ENCODE measurements at places on chromosomes 5 and 9.

DNA sequence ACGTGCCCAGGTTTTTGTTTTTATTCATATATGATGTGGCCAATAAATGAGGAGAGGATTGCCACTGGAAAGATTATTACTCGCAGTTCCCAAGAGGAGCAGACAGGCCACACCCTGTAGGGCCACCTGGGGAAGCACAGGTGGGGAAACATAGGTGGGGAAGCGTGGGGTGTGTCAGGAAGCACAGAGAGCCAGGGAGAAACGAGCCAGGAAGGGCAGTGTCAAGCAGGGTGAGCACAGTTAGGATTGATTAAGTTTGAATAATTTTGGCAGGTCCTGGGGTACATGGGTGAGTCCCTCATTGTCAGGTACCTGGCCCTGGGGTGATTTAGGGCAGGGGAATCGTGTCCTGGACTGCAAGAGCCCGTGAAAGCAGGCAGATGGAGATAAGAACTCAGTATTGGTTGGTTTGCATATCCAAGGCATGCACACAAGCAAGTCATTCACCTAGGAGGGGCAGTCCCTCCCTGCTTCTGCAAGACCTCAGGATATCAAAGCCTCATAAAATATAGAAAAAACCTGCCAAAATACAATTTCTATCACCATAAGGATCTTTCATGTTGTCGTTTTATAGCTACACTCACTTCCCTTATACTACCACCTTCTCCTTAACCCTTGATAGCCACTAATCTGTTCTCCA, 22.4 kb downstream of the MVB12B start:
- no peak for ATAC-seq

DNA sequence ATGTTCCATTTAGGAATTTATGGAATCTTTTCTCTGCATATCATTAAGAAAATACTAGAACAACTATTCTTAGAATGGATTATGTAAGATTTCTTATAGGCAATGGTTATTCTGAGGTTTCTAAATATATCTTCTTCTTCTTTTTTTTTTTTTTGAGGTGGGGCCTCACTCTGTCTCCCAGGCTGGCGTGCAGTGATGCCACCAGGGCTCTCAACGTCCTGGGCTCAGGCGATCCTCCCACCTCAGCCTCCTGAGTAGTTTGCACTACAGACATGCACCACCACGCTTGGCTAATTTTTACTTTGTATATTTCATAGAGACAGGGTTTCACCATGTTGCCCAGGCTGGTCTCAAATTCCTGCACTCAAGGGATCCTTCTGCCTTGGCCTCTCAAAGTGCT, 137.2 kb downstream of the SREK1 start:
- no peak for ATAC-seq

GRCh38 chr5:157390551-157391297, 69.3 kb upstream of the NIPAL4 start:
- ATAC-seq: peak; percentile 98

- no peak for ATAC-seq
Observed at GRCh38 chr9:135053133-135053532, 34.3 kb upstream of the OLFM1 start.

- ATAC-seq: no peak
Observed at GRCh38 chr5:134020188-134020587, 15.4 kb upstream of the VDAC1 start.

DNA sequence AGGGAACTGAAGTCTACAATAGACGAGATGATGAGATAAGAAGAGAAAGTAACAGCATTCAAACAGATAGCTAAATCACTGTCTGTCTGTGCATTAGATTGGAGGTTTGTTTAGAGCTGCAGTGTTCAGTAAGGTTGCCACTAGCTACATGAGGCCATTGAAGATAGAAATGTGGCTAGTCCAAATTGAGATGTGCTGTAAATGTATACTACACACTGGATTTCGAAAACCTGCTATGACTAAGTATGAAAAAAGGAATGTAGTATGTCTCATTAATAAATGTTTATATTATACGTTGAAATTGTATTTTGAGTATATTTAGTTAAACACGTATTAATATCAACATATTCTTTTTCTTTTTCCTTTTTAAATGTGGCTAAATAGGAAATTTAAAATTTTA, 142.1 kb downstream of the XRCC4 start:
- ATAC-seq: no peak

GRCh38 chr5:165209101-165209727, 1703.8 kb downstream of the MAT2B start:
- ATAC-seq: no peak

GRCh38 chr5:33507426-33507825, 66.7 kb downstream of the TARS1 start:
- ATAC-seq: no peak

DNA sequence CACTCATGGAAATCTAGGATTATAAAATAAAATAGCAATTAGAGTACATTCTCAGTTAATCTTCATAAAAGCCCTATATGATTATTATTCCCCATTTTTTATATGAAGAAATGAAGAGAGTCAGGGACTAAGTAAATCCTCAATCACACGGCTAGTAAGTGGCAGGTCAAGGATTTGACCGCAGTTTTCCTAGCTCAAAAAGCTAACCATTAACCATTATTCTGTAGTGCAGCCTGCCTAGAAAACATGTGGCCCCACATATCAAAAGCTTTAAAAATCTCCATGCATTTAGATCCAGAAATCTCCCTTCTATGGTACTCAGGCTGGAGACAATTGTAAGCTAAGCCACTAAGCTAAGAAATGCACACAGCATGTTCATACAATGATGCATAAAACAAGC, 21.4 kb downstream of the EPB41L4A start:
- ATAC-seq: no peak

DNA sequence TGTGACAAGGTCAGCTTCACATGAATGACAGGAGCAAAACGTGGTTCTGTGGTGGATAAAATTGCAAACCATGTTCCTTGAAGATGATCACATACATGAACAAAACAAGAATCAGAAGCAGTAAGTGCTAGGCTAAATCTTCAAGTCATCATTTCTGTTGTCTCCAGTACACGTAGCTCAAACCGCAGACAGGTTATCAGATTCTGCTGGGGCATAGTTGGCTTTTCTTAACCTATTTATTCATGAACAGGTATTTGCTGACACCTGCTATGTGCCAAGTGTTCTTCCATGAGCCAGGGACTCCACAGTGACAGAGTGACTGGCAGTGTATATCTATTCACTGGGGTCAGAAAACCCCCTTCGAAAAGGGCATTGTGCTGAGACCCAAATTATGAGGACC, 20.8 kb downstream of the MFAP3 start:
- ATAC-seq: no peak

DNA sequence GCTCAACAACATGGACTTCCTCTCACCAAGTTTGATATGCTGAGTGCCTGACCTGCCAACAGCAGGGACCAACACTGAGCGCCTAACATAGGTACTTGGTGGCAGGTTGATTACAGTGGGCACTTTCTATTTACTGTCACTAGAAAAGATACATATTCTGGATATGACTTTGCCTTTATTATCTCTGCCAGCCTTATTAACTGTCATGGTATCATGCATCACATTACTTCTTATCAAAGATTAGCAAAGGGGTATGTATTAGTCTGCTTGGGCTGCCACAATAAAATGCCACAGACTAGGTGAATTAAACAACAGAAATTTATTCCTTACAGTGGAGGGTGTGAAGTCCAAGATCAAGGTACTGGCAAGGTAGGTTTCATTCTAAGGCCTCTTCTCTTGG, 14.3 kb upstream of the C1QTNF2 start:
- no peak for ATAC-seq

- ATAC-seq: peak; percentile 41
Observed at GRCh38 chr5:96572864-96573512, 89.2 kb upstream of the CAST start.

- no peak for ATAC-seq
Observed at GRCh38 chr5:157303667-157304327, 37.9 kb downstream of the CYFIP2 start.

DNA sequence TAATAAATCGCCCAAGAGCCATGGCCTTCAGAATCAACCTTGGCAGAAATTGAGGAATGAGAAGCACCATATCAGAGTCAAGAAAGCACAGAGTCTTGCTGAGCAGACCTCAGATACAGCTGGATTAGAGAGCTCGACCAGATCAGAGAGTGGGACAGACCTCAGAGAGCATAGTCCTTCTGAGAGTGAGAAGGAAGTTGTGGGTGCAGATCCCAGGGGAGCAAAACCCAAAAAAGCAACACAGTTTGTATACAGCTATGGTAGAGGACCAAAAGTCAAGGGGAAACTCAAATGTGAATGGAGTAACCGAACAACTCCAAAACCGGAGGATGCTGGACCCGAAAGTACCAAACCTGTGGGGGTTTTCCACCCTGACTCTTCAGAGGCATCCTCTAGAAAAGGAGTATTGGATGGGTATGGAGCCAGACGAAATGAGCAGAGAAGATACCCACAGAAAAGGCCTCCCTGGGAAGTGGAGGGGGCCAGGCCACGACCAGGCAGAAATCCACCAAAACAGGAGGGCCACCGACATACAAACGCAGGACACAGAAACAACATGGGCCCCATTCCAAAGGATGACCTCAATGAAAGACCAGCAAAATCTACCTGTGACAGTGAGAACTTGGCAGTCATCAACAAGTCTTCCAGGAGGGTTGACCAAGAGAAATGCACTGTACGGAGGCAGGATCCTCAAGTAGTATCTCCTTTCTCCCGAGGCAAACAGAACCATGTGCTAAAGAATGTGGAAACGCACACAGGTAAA, 4.5 kb downstream of the NFX1 start:
- no peak for ATAC-seq

All from activated CD4-positive, CD25-positive, alpha-beta regulatory T cell treated with anti-CD3 and anti-CD28 coated beads, Interleukin-2, amount 50 U/mL, for 24 hours (primary cell).